Aortic smooth muscle cell (primary cell): ENCODE measurements at places on chromosomes 4 and X. TPM values are rescaled to one million over a fixed set of nuclear protein-coding genes. Genes with fewer than 3 reads are reported as not detected.

The PDE5A gene
- 58.8 and 146 TPM in 2 replicates for total RNA-seq

The OR13H1 gene
- not detected in 2 replicates for total RNA-seq

The IL2 gene
- total RNA-seq, result not detected in 2 replicates

The FRMD7 gene
- not detected in 2 replicates for total RNA-seq

The MAGIX gene
- total RNA-seq, result 1.3 and 1.6 TPM in 2 replicates
